Mesenteric fat pad (tissue), 1 donor: ENCODE measurements at places on chromosomes 2 and 18.

- DNase-seq, result no peak
Observed at GRCh38 chr18:40874233-40874632, 1080.8 kb upstream of the PIK3C3 start.

GRCh38 chr2:230347659-230348305 lies 20.8 kb downstream of the SP140L start:
- no peak for DNase-seq

GRCh38 chr18:65409261-65409660 lies 341.6 kb upstream of the CDH7 start:
- no peak for DNase-seq

- no peak for DNase-seq
Observed at GRCh38 chr2:231189571-231190495, 8.6 kb upstream of the ARMC9 start.

DNA sequence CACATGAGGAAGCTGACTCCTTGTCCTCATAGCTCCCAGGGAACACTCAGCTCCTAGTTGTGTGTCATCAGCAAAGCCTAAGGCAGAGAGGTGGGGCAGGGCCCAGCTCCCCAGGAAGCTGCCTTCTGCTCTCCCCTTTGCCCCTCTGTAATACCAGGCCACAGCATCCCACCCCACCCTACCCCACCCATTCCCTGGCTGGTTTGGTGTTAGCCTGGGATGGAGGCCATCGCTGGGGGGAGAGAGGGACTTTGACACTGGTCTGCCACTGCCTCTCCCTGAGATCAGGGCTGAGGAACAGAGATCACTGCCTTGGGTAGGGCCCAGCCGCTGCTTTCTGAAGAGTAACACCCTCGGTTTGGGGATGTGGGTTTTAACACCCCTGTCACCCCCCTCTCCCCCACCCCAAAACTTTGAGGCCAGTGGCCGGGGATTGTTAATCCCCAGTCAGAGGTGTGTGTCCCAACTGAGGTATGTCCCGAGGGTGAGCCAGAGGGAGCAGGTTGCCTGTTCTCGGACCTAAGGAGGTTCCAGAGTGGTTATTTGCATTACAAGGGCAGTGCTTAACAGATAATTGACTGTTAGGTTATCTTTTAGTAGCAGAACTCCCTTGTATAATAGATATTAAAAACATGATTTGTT lies 41.4 kb downstream of the TET3 start:
- DNase-seq, result no peak

DNA sequence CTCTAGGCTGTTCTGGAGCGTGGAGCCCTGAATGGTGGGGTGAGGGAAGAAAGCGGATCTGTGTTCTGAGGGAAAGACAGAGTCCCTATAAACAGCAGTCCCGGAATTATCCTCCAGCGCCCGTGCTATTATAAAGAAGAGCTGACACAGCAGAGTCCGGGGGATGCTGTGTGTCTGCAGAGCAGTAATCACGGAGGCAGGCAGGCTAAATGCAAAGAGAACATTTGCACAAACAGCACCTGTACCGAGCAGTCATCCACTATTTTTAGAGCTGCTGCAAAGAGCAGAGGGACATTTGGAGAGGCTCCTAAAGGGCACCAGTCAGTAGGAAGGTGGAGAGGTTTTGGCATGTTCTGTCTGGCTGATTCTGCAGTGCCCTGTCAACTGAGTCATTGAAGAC lies 293.8 kb upstream of the SLC14A2 start:
- DNase-seq, result no peak

DNA sequence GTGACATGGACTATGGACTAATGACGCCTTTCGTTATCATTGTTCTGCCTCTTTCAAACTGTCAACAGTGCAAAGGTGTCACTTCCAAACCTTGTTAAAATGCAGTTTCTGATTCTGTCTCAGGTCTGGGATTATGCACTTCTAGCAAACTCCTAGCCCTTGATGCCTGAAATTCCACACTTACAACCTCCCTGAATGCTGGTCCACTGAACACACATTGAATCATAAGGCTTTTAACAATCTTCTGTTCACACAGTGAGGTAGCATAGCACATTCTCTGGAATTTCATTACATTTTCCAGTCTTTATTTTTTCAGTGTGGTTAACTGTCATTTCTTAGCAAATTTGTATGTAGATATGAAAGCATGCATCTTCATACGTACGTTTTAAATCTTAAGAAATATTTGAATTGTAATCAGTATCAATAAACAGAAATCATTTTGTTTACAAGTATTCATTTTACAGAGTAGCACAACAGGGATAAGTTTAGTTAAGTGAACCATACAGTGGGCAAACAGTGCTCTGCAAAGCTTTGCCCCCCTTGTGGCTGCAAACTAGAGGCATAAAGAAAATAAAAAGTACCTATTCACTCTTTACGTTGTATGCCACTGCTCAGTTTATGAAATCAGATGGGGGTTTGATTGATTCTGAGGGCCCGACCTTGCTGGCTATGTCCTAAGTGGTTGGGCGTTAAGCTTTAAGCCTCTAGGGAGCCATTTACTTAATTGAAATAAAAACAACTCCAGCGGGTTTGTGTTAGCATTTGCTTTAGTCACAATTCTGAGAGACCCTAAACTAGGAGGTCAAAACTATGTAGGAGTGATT lies 250.8 kb downstream of the LRRTM1 start:
- no peak for DNase-seq

DNA sequence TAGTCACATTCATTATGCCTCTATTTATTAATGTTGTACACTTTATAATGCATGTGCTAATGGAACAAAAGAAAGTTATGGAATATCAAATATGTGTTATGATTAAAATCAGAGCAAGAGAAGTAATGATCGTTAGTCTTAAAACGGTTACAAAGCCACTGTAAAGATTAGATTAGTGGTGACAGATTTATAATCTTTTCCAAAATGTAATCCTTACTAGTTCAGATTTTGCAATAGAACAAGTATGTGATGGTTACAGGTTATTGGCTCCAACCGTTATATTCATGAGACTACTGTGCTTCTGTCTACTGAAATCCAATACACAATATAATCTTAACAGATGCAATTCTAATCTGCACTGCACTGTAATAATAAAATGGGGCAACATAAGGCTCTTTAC lies 180.6 kb downstream of the ZNF521 start:
- no peak for DNase-seq

GRCh38 chr2:160379399-160379798 lies 114.2 kb downstream of the RBMS1 start:
- DNase-seq, result no peak
